ENCODE measurements at places on chromosomes 13 and 19. TPM values are rescaled to one million over a fixed set of nuclear protein-coding genes. Genes with fewer than 3 reads are reported as not detected.

GRCh38 chr19:926589-927350 lies 935 bp downstream of the ARID3A start:
- DNase-seq, result peak; percentile 41

The CRLF1 gene
- 7.1 TPM for total RNA-seq

- DNase-seq, result no peak
Measured at GRCh38 chr13:110973007-110973700, 58.3 kb upstream of the ANKRD10 start.

The PSG11 gene
- total RNA-seq, result not detected

The GRIN3B gene
- 0.67 TPM for total RNA-seq

The PRTN3 gene
- total RNA-seq, result not detected

The ZNF579 gene
- total RNA-seq, result 12.1 TPM

DNA sequence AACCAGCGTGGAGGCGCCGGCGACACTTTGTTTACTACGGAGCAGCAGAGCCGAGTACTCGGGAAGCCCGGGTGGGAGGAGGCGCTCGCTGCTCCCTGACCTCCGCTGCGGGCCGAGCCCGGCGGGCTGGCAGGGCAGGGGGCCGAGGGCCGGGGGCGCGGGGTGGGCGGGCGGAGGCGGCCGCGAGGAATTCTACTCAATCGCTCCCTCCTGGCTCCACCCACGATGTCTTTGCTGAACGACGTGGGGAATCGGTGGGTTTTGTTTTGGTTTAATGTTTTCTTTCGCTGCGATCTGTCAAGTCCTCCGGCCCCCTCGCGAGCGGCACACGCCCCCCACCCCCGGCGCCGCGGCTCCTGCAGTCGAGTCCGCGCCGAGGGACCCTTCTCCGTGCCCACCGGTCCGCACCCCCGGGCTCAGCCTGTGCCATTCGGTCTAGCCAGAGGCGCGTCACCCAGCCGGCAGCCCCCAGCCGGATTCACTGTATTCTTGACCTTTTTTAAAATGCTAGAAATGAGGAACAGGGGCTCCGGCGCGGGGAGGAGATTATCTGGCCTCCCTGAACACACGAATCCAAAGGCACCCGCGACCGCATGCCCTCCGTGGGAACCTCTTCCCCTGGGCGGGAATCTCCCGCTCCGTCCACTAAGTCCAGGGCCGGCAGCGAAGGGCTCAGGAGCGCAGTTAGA lies 636 bp upstream of the FOXO1 start:
- DNase-seq, result no peak

DNA sequence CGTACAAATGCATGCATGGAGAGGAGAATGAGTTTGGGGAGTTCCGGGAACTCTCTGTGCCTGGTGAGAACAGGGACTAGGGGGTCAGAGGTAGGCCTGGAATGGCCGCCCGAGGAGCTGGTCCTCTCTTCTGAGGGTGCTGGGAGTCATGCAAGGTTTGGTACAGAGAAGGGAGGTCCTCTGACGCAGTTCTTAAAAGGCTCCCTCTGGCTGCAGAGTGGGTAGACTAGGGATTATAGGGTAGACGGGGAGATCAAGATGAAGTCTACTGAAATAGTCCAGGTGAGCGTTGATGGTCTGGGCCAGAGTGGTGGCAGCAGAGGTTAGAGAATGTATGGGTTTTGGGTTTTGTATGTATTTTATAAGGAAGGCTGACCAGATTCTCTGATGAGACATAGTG lies 796 bp downstream of the ZNF304 start:
- DNase-seq, result peak; percentile 16

GRCh38 chr13:93951108-93951507 lies 528.4 kb downstream of the DCT start:
- DNase-seq, result no peak

The ZNF814 gene
- 11.7 TPM for total RNA-seq

The SRRM5 gene
- total RNA-seq, result not detected

GRCh38 chr19:18205200-18205892 lies 1.5 kb upstream of the RAB3A start:
- peak; percentile 32 for DNase-seq
